ENCODE measurements at places on chromosomes 1 and 21. TPM values are rescaled to one million over a fixed set of nuclear protein-coding genes. Genes with fewer than 3 reads are reported as not detected.

The RHCE gene
- 0.30 TPM for polyA plus RNA-seq

The RGS8 gene
- polyA plus RNA-seq, result not detected

The GIPC2 gene
- 5.1 TPM for polyA plus RNA-seq

The CORT gene
- polyA plus RNA-seq, result 0.08 TPM

The SPRR2F gene
- not detected for polyA plus RNA-seq

The CFAP57 gene
- 0.07 TPM for polyA plus RNA-seq

The AGT gene
- polyA plus RNA-seq, result 2,071 TPM

The KRTAP12-2 gene
- polyA plus RNA-seq, result not detected

The MMP23B gene
- 0.61 TPM for polyA plus RNA-seq

The SLC25A33 gene
- 15.2 TPM for polyA plus RNA-seq

The C1orf198 gene
- polyA plus RNA-seq, result 12.7 TPM
